Upper lobe of right lung (tissue), 1 donor: ENCODE measurements at places on chromosomes 6 and 20. TPM values are rescaled to one million over a fixed set of nuclear protein-coding genes. Genes with fewer than 3 reads are reported as not detected.
A peak's percentile ranks its signal among the peaks of the same experiment; 100 is the strongest.

The GLP1R gene
- not detected for total RNA-seq

The OSER1 gene
- 29.6 TPM for total RNA-seq

GRCh38 chr6:56689114-56689513 is 46.4 kb upstream of the DST start:
- no peaks in the 10 kb centered on the region for H3K36me3 ChIP-seq
- peak overlapping the region; percentile 20 for H3K27ac ChIP-seq
- peak overlapping the region; percentile 46 for H3K4me3 ChIP-seq
- no peaks in the 10 kb centered on the region for H3K4me1 ChIP-seq
- H3K27me3 ChIP-seq, result no peaks in the 10 kb centered on the region

DNA sequence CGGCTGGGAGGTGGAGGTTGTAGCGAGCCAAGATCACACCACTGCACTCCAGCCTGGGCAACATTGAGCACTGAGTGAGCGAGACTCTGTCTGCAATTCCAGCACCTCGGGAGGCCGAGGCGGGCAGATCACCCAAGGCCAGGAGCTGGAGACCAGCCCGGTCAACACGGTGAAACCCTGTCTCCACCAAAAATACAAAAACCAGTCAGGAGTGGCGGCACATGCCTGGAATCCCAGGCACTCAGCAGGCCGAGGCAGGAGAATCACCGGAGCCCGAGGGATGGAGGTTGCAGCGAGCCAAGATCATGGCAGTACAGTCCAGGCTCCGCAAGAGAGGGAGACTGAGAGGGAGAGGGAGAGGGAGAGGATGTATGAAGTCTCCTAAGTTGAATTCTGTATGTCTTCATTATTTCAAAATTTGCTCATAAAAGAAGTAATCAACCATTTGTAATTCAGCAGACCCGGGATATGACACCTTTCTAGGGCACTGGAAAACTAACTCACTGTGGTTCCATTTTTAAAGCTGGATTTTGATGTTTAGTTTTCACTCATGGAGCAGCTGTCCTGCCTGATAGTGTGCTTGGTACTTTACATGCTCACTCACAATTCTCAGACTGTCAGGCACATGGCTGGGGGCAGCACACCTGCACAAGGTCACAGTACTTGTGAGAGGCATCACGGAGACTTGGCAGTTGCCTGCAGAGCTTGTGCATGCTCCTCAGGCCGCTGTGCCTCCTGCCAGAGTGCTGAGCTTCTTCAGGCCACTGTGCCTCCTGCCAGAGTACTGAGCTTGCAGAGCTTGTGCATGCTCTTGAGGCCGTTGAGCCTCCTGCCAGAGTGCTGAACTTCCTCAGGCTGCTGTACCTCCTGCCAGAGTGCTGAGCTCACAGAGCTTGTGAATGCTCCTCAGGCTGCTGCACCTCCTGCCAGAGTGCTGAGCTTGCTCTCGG is 106.2 kb downstream of the ERMARD start:
- no peak overlapping the region for H3K4me3 ChIP-seq
- no peaks in the 10 kb centered on the region for H3K27me3 ChIP-seq
- H3K36me3 ChIP-seq, result no peaks in the 10 kb centered on the region
- peak; percentile 52 for DNase-seq
